ENCODE measurements at places on chromosomes 16 and 17.

DNA sequence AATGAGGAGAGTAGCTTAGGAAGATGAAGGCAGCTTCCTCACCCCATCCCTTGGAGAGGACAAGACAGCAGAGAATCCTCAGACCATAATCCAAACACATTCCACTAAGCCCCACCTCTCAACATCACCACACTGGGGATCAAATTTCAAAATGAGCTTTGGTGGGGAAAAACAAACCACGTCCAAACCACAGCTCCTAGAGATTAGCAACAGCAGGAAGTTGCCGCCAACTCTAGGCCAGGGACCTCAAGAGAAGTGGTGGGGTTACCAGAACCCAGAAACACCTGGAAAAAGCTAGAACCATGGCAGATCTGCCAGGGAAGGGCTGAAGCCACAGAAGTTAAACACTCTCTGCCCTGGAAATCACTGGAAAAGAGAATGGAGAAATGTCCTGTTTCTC lies 571.6 kb downstream of the HS3ST4 start:
- no peak for DNase-seq
- H3K4me3 ChIP-seq, result no peak overlapping the region
- H3K27me3 ChIP-seq, result no peaks in the 10 kb centered on the region

- no peaks in the 10 kb centered on the region for H3K36me3 ChIP-seq
- peaks cover 6% of the 10 kb centered on the region for H3K4me1 ChIP-seq
- no peak for DNase-seq
- no peak overlapping the region for H3K27ac ChIP-seq
- H3K4me3 ChIP-seq, result no peak overlapping the region
These were observed 5.8 kb upstream of the FN3KRP start for GRCh38 chr17:82710499-82711232.

- H3K4me3 ChIP-seq, result peak overlapping the region; percentile 19
- peaks cover 15% of the 10 kb centered on the region for H3K36me3 ChIP-seq
- H3K27ac ChIP-seq, result peak overlapping the region; percentile 83
- peak; percentile 81 for DNase-seq
These were observed 68.5 kb upstream of the DNAH17 start for GRCh38 chr17:78645421-78646295.

DNA sequence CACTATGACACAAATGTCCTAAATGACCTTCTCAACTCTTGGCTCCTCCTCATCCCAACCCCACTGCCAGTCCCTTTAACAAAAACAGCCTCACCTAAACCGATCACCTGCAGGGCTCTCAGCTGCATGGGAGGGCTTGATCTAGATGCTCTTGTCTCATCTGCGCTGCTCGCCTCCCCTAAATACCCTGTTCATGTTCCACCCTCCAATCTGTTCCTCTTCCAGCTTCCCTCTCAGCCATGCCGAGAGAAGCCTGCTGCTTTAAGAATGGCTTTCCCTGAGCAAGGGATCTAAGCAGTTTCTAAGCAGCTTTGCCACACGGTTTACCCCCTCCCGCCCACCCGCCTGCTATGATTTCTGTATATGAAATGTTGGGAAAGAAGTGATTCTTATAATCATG lies 23.7 kb downstream of the PIPOX start:
- no peaks in the 10 kb centered on the region for H3K4me1 ChIP-seq
- DNase-seq, result no peak
- no peaks in the 10 kb centered on the region for H3K36me3 ChIP-seq
- no peak overlapping the region for H3K4me3 ChIP-seq
- H3K27me3 ChIP-seq, result peaks cover 21% of the 10 kb centered on the region

DNA sequence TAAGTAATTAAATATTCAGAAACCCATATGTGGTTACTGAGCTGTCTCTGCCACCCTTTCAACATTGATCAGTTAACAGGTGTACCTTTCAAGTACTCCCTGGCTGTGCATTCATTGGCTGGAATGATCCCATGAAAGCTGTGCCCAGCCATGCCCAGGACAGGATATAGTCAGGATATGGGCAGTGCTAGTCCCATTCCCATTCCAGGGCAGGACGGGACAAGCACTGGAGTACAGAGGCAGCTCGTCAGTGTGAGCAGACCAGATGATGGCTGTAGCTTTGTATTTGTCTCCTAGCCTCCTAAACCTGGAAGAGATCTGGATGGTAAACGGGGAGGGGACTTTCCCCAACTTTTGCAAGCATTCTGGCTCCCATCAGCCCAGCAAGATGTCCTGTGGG lies 22.5 kb downstream of the HEATR3 start:
- no peaks in the 10 kb centered on the region for H3K27me3 ChIP-seq
- peaks cover 42% of the 10 kb centered on the region for H3K36me3 ChIP-seq

- H3K27me3 ChIP-seq, result peaks cover 68% of the 10 kb centered on the region
- no peak overlapping the region for H3K4me3 ChIP-seq
- no peaks in the 10 kb centered on the region for H3K36me3 ChIP-seq
- DNase-seq, result no peak
- peaks cover 6% of the 10 kb centered on the region for H3K4me1 ChIP-seq
These were observed 32.6 kb upstream of the ZFP90 start for GRCh38 chr16:68506331-68507053.

DNA sequence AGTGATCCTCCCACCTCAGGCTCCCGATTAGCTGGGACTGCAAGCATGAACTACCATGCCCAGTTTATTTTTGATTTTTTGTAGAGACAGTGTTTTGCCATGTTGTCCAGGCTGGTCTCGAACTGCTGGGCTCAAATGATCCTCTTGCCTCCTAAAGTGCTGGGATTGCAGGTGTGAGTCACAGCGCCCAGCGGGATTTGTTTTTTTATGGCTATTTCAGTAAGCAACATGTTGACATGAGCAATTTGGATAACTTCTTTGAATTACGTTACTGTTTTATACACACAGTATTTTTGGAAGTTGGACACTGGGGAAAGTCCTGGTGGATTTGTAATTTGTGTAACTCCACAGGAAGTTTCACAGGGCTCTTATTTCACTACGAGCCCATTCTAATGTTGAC lies 18.5 kb upstream of the RHOT1 start:
- peaks cover 29% of the 10 kb centered on the region for H3K4me1 ChIP-seq
- no peak overlapping the region for H3K4me3 ChIP-seq
- H3K36me3 ChIP-seq, result peaks cover 3% of the 10 kb centered on the region
- peaks cover 27% of the 10 kb centered on the region for H3K27me3 ChIP-seq
- DNase-seq, result no peak

- H3K4me1 ChIP-seq, result peaks cover 1% of the 10 kb centered on the region
- no peak for DNase-seq
- no peak overlapping the region for H3K27ac ChIP-seq
- no peak overlapping the region for H3K4me3 ChIP-seq
These were observed 43.5 kb downstream of the MRPS23 start for GRCh38 chr17:57806167-57806830.

- peaks cover 29% of the 10 kb centered on the region for H3K4me1 ChIP-seq
- peak; percentile 24 for DNase-seq
- H3K4me3 ChIP-seq, result peak overlapping the region; percentile 83
These were observed 718 bp downstream of the NDUFAB1 start for GRCh38 chr16:23595246-23595950.

GRCh38 chr17:17151055-17151454 lies 55.1 kb downstream of the PLD6 start:
- no peak for DNase-seq
- peaks cover 59% of the 10 kb centered on the region for H3K4me1 ChIP-seq
- H3K27ac ChIP-seq, result no peak overlapping the region

GRCh38 chr17:6494239-6494941 lies 50.1 kb downstream of the PIMREG start:
- peaks cover 40% of the 10 kb centered on the region for H3K27me3 ChIP-seq
- no peak overlapping the region for H3K27ac ChIP-seq
- no peak overlapping the region for H3K4me3 ChIP-seq
- no peak for DNase-seq

DNA sequence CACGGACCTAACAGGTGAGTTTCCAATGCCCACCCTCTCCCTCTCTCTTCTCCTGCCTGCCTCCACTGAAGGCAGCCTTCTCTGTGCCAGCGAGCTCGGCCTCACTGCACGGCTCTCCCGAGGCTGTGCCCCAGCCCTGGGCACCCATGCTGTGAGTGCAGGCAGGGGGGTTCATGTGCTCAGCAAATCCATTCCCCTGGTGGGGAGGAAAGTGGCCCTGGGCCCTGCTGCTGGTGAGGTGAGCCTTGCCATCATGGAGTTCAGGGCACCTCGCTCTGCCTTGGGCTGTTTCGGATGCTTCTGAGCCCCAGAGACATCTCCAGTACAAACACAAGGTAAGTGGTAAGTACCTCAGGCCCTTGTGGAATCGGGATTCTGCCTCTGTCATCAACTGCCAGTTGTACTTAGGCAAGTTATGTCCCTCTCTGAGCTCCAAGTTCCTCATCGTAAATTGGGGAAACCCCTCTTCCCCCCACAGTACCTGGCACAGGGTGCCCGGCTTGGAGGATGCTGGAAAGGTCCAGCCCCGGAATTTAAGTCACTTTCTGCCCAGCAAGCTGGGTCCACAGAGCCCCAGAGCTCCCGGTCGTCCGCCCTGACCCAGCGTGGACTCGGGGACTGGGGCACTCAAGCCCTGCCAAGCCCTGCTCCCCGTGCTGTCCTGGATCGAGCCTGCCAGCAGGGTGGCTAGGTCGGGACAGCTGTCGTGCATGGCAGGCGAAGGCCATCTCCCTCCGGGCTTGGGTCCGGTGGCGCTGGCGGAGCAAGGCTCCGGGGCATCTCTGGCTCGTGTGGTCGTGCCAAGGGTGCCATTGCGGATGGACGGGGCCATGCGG lies 684 bp upstream of the NUDT16L1 start:
- H3K4me1 ChIP-seq, result peaks cover 16% of the 10 kb centered on the region
- peak overlapping the region; percentile 88 for H3K27ac ChIP-seq
- H3K27me3 ChIP-seq, result no peaks in the 10 kb centered on the region
- H3K36me3 ChIP-seq, result peaks cover 9% of the 10 kb centered on the region
- H3K4me3 ChIP-seq, result peak overlapping the region; percentile 81
- no peak for DNase-seq

GRCh38 chr17:73325527-73325842 lies 13.7 kb upstream of the CDC42EP4 start:
- H3K4me1 ChIP-seq, result no peaks in the 10 kb centered on the region
- no peak for DNase-seq
- no peaks in the 10 kb centered on the region for H3K36me3 ChIP-seq
- H3K27me3 ChIP-seq, result peaks cover 15% of the 10 kb centered on the region
- no peak overlapping the region for H3K27ac ChIP-seq
